ENCODE measurements at places on chromosomes 6 and 20.

- no peak for DNase-seq
Observed at GRCh38 chr6:99604166-99605073, 2.2 kb upstream of the PRDM13 start.

- no peak for DNase-seq
Observed at GRCh38 chr20:25269833-25270170, 21.9 kb downstream of the PYGB start.

DNA sequence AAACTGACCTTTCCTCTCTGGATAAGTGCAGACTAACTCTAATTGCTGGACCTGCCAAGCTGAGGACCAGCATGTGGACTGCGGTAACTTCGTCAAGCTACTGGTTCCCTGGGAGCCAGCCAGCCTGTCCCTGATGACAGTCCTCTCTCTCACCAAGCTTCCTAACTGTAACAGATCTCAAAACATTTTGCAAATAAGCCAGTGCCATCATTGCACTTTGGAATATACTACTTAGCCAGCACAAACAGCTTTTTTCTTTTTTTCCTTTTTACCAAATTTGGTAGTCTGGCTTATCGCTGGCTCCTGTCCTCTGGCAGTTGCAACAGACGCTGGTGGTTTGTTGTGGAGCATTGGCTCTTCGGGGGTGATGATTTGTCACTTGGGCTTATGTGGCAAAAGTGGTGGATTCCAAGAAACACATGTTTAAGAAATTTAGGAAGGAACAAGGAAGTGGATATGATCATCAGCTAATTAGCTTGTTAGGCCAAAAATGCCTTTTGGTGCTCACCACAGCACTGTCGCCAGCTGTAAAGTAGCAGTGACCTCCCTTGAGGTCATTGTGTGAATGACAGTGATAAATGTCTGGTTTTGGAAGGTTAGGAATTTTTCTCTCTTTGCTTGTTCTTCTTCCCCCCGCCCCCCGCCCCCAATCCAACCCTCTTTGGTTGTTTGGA lies 171.7 kb downstream of the CLIC5 start:
- no peak for DNase-seq

DNA sequence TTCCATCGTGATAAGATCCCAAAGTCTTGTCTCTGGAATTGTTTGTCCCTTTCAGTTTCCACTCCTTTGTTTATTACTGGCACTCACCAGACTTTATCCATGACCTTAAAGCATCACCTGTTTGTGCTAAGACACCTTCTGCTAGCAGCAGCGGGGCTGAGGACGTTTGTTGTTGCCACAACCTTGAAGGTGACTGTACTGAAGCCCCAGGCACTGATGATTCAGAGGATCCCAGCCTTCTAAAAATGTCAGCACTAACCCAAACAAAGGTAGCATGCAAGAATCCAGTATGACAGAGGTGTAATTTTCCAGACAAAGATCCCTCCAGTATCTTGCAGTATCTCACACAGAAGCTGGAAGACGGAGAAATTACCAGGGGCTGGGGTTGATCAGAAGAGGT lies 28.9 kb upstream of the SMIM8 start:
- no peak for DNase-seq

GRCh38 chr6:23448281-23448680 lies 677.7 kb upstream of the NRSN1 start:
- no peak for DNase-seq

DNA sequence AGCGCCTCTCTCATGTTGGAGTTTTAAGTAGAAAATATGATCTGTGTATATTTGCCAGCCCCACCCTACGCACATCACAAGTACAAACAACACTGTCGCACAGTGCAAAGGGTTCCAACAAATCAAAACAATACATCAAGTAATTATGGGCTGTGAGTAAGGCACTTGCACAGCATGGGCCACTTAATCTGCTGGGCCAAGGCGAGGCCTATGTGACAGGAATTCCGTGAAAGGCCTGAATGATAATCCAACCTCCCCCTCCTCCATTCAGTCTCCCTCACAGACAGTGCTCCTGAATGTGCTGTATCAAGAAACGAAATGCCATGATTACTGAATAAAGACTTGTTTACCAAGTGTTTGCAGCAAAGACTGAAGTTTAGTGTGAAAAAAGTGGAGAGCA lies 130.1 kb upstream of the SLC2A12 start:
- no peak for DNase-seq

- no peak for DNase-seq
Observed at GRCh38 chr6:104522533-104522932, 337.2 kb downstream of the HACE1 start.

- no peak for DNase-seq
Observed at GRCh38 chr20:50967586-50967985, 9.0 kb downstream of the MOCS3 start.

DNA sequence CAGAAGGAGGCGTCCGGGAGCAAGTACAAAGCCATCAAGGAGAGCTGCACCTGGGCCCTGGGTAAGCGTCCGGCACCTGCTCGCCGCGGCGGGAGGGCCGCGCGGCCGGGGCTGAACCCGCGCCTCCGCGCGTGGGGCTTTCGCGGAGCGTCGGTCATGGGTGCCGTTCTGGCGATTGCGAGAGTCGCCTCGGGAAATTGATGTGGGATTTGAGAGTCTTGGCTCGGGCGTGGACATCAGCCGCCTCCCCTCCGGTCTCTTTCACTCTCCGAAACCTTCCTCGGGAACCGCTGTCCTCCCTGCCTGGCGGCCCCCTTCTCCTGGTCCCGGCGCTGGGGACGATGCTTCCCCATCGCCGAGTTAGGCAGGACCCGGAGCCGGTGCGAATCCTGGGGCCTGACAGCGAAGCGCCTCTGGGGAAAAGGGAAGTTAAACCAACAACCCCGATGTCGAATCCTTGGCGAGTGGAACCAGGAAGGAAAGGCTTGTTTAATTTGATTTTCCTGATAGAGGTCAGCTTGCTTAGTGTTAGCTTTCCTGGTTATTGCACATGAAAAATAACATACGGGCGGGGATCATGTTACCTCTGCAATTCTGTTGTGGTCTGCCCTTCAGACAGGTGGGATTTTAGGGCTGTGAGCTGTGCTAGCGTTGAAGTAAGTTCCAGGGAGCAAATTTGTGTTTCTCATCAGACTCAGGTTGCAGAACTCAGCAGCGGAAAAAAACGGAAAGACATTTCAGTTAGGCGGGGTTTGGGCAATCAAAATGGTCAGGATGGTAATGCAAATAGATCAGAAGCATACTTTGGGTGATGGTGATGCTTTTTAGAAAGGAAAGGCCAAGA lies 594 bp downstream of the ARFGEF3 start:
- no peak for DNase-seq

GRCh38 chr6:89323511-89323971 lies 8.4 kb upstream of the GABRR2 start:
- no peak for DNase-seq

GRCh38 chr6:6556738-6557503 lies 31.6 kb upstream of the LY86 start:
- DNase-seq: peak; percentile 45

DNA sequence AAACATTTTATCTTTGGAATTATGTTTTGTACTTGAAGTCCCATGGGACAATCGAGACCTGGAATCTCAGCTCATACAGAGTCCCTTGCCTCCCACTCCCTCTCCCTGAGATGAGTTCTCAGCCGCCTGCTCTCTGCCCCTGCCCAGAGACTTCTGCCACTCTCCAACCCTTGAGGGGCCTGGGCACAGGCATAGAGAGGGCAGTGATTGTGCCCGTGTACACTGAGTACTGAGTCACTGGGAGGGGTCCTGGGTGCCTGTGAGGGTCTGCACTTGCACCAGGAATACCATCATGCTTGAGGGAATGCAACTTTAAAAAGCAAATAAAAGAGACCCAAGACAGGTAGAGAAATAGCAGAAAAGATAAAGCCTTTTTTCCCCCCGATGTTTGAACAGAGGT lies 453.8 kb upstream of the HS3ST5 start:
- no peak for DNase-seq

GRCh38 chr6:434051-434705 lies 42.6 kb downstream of the IRF4 start:
- DNase-seq: no peak

GRCh38 chr6:47727391-47727790 lies 29.0 kb downstream of the ADGRF4 start:
- DNase-seq: no peak

DNA sequence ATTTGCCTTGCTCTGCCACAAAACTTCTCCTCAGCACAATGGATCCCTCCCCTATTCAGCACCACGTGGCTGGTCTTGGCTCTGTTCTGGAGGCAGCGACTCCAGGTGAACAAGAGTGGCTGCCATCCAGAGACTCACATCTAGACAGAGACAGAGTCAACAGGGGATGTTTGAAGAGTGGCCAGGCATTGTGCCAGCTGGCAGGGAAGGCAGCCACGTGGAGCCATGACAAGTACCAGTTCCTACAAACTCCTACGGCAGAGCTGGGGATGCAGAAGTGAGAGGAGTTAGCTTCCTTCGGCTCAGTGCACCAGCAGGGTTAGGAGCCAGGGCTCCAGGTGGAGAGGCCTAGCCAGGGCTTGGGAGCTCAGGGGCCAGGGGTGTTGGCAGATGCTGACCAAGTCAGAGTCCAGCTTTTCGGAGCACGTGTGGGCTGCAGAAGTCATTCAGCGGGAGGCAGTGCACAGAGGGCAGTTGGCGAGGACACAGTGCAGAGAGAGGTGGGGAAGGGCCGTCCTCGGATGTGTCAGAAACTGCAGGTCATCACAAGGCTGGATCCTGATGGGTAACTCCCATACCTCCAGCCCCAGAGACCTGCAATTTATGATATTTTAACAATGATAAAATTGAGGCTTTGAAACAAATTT lies 171.7 kb upstream of the PDE10A start:
- DNase-seq: no peak

DNA sequence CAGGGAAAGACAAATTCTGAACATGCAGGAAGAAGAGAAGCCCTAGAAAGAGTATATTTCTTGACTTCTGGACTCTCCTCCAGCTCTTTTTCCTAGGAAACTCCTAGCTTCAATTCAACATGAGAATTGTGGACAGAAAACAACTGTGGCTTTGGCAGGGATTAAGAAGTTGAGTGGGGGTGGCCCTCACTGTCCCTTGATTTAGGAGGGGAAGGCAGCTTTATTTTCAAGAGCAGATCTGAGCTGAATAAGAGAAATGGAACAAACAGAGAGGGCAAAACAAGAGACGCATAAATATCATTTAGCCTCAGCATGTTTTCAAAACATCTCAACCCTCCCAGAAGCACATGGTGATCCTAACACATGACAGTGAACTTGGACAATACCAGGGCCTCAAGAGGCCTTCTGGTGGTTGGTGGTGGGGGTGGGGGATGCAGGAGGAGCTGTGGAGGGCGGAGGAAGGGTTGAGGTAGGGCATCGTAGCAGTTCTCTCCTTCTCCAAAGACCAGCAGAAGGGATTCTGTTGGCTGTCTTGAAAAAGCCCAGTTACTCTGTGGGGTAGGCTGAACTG lies 21.1 kb upstream of the TAGAP start:
- no peak for DNase-seq
